ENCODE measurements at places on chromosomes 7 and 10. TPM values are rescaled to one million over a fixed set of nuclear protein-coding genes. Genes with fewer than 3 reads are reported as not detected.

CCNJ gene
- 7.4 TPM for total RNA-seq

FRMPD2 gene
- total RNA-seq, result not detected

EPHB6 gene
- total RNA-seq, result not detected

DNA sequence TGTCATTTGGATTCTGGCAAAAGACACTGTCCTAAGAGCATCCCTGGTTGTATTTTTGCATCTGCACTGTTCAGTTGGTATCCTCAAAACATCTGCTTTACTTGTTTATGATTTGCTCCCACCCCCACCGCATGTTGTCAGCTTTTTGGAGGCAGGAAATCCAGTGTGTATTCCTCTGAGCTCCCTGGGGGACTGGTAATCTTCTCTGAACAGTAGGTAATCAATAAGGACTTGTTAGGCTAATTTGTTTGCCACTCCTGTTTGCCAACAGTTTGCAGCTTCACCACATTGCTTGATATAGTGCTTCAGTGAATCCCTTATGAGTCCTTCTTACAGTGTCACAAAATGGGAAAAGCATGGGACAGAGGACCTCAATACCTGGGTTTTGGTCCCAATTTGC is 49.1 kb downstream of the FEZF1 start:
- no peaks in the 10 kb centered on the region for H3K27me3 ChIP-seq
- no peaks in the 10 kb centered on the region for H3K4me1 ChIP-seq
- no peak overlapping the region for H3K4me3 ChIP-seq
- no peak for DNase-seq
- H3K36me3 ChIP-seq, result no peaks in the 10 kb centered on the region

GRCh38 chr10:34403512-34403911 is 411.6 kb downstream of the PARD3 start:
- H3K27ac ChIP-seq, result no peak overlapping the region
- no peaks in the 10 kb centered on the region for H3K36me3 ChIP-seq
- no peak for DNase-seq

DNA sequence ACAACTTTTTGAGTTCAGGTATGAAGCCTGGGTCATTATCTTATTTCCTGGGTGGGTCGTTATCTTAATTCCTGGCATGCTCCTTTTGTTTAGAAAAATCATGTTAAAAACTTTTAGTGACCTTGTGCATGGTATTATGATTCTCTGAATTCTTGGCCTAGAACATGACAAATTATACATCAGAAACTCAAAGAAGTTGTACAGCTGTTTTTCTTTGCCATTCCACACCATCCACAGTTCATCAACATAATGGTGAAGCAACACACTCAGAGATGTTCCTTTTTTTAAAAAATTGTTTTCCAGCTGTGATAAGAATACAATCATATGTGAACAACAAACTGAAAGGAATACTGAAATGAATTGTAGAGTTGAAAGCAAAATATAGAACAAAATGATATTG is 149.2 kb upstream of the SEMA3D start:
- no peak overlapping the region for H3K4me3 ChIP-seq
- H3K4me1 ChIP-seq, result no peaks in the 10 kb centered on the region
- no peak for DNase-seq
- H3K36me3 ChIP-seq, result no peaks in the 10 kb centered on the region

DNA sequence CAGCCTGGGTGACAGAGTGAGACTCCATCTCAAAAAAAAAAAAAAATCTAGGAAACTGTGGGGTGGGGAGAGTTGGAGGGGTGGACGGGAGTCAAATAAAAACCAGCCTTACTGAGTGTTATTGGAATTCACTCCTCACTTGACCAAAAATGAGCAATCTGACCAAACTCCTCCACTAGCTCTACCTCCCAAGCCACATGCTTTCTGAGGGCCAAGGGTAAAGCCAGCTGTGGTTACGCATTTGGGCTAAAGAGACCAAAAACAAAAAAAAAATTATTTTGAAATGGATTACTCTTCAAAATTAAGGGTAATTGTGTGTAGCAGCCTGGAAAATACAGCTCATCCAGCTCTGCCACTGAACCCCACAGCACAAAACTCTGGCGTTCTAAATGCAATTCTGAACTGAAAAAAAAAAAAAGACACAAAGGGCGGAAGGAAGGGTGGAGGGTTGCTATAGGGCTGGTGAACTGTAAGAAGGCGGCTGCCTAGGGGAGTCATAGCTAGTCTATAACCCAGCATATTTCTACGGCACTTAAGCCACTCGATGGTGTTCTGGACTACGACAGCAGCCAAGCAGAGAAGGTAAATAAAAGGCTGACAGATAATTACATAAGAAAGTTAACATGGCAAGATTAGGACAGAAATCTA is 7.8 kb downstream of the ELMO1 start:
- no peaks in the 10 kb centered on the region for H3K27me3 ChIP-seq
- no peaks in the 10 kb centered on the region for H3K4me1 ChIP-seq
- H3K27ac ChIP-seq, result no peak overlapping the region

DNA sequence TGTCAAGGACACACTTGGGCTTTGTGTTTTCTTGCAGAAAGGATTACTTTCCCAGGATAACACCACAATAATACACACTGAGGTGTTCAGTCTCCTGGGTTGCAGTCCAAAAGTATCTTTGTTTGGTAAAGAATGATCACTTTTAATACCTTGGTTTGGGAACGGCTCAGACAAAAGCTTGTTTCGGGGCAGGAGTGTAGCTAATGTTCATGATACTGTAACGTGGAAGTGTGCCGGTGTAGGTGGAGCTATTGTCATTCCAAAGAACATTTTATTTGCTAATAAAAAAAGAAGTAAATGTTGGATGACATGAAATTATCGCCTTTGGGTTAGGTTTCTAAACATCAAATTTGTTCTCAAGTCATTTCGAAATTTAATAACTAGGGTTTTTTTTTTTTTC is 1.2 kb downstream of the EIF4H start:
- peak overlapping the region; percentile 57 for H3K27ac ChIP-seq
- DNase-seq, result peak; percentile 46
- H3K4me1 ChIP-seq, result peaks cover 60% of the 10 kb centered on the region
- no peaks in the 10 kb centered on the region for H3K27me3 ChIP-seq
- peaks cover 27% of the 10 kb centered on the region for H3K36me3 ChIP-seq

GRCh38 chr10:104434601-104435000 is 81.0 kb downstream of the CFAP58 start:
- H3K4me1 ChIP-seq, result no peaks in the 10 kb centered on the region
- no peak overlapping the region for H3K27ac ChIP-seq
- no peaks in the 10 kb centered on the region for H3K27me3 ChIP-seq
- no peak overlapping the region for H3K4me3 ChIP-seq
- H3K36me3 ChIP-seq, result no peaks in the 10 kb centered on the region
- no peak for DNase-seq
